Activated CD4-positive, alpha-beta T cell treated with anti-CD3 and anti-CD28 coated beads, Interleukin-2, amount 10 ng/mL, durations not matched to agents 7 days and 5 days (primary cell): ENCODE measurements at places on chromosomes 2 and 18.

DNA sequence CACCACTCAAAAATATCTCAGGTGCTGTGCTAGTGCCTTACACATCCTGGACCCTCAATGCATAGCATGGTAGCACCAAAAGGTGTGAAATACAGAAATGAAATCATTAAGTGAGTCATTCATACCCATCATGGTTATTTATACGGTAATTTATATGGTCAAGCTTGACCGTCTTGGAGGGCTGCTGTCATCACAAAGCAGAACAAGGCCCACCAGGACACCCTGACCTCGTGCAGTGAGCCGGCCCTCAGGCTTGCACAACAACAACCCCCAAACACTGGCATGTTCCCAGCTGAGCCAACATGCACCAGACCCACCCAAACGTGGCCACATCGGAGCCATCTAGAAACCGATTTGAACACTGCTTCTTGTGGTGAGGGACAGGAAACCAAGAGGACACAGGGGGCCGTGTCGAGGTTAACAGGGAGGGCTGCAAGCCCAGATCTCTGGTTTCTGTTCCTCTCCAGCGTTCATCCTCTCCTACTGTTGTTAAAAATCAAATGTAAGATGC, 378.5 kb upstream of the ID2 start:
- peak; percentile 78 for DNase-seq

- no peak for DNase-seq
These were observed 310.1 kb downstream of the EXOC6B start for GRCh38 chr2:72515696-72516095.

- DNase-seq: no peak
These were observed 17.7 kb upstream of the CYP1B1 start for GRCh38 chr2:38093527-38094165.

DNA sequence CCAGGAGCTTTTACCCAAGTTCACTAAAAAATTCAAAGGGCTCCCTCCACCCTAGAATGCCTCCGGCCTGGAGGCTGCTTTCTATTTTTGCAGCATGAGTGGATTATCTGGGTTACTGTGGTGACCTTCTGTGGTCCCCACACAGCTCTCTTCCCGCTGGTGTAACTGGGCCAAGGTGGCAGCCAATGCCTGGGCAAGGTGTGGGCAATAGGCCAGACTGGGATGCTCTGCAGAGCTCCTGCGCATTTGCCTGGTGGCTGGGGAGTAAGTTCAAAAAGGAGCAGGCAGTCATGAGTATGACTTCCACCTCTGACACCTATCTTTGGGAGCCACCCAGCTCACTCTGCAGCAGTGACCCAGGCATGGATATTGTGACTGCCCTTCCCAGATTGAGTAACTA, 130.5 kb upstream of the SPRED2 start:
- DNase-seq: no peak

GRCh38 chr2:180366481-180366880, 359.4 kb upstream of the CWC22 start:
- no peak for DNase-seq

GRCh38 chr18:39840406-39840805, 2114.6 kb upstream of the PIK3C3 start:
- DNase-seq: no peak

DNA sequence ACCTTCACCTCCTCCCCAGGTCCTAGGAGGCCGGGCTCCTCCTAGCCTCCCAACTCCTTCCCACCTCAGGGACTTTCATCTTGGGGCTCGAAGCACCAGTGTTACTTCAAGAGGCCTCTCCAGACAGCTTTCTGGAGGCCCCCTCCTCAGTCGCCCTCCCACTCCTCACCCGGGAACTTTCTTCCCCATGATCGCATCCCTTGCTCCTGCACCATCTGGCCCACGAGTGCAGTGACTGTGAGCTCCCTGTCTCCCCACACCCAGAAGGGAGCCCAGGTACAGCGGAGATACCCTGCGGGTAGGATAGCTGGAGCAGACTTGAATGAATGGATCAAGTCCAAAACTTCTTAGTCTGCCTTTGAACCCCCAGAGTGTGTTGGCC, 6.1 kb downstream of the ERFE start:
- DNase-seq: no peak

DNA sequence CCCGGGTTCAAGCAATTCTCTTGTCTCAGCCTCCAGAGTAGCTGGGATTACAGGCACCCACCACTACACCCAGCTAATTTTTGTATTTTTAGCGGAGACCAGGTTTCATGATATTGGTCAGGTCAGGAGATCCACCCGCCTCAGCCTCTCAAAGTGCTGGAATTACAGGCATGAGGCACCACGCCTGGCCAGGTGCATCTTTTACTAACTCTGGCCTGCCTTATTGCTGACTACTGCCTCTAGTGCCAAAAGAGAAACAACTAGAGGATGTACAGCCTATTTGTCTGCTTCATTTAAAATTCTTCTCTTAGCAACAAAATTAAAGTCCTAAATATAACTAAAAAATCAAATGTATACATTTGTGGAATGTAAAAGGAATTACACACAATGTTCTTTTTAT, 115.4 kb downstream of the BMPR2 start:
- no peak for DNase-seq

DNA sequence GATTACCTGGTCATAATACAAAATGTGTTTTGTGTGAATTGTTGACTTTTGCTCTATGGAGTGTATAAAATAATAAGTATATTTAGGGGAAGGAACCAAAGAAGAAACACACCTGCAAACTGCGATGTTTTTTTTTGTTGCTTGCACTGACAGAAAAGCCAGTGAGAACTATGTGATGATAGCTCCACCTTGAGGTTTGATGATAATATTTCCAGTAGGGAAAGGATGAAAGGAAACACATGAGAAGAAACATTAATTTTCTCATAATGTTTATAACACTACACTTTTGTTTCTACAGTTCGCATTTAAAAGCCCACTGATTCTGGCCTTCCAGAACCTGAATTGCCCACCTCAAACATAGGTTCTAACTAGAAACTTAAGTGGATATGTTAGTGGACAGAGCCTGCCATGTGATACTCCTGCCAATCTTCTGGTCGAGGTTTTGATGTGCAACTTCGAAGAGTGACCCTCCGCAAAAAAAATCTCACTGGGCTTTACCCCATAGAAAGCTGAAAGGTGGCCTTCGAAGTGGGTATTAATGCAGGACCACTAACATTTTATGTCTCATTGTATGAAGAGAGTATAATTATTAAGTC, 476.4 kb upstream of the SPHKAP start:
- DNase-seq: no peak

- no peak for DNase-seq
These were observed 207.3 kb downstream of the HAUS1 start for GRCh38 chr18:46311491-46311890.

GRCh38 chr18:53625997-53626599, 598.4 kb downstream of the MBD2 start:
- no peak for DNase-seq

GRCh38 chr2:177141866-177142265, 70.7 kb upstream of the HNRNPA3 start:
- no peak for DNase-seq

GRCh38 chr2:124162256-124162655, 137.2 kb downstream of the CNTNAP5 start:
- no peak for DNase-seq

GRCh38 chr2:74999468-74999867, 41.0 kb downstream of the POLE4 start:
- no peak for DNase-seq

DNA sequence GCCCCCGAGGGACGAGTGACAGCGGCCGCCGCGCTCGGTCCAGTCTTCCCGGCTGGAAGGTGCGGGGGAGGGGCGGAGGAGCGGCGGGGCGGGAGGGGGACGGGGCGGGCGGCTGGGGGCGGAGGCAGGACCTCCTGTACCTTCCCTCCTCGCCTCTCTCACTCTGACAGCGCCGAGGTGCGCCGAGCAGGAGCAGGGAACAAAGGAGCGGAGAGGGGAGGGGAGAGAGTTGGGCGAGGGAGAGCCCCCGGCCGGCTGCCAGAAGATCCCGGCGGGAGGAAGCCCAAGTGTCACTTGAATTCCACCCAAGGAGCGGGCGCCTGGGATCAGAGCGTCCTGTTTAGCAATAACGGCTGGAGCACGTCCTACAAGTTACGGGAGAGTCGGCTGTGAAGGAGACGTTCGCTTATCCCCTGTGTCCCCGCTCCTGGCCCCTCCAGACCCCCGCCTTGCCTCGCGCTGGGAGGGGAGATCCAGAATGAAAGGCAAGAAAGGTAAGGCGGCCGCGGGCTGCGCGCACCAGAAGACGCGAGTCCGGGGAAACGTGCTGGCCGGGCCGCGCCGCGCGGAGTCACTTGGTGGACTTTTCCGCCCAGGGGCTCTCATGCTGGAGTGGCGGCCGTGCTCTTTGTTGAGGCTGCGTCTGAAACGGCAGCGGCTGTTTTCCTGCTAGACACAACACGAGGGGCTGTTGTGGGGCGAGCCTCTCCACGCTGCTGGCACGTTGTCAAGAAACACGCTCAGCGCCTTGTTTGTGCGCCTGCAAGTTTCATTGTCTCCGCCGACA, at the start of gene TGIF1:
Gene TGIF1 (plus strand): TSS at position 161 of the 787 bp plus-strand sequence. CDS start 318 bp downstream, at position 479.
- DNase-seq: peak; percentile 65

DNA sequence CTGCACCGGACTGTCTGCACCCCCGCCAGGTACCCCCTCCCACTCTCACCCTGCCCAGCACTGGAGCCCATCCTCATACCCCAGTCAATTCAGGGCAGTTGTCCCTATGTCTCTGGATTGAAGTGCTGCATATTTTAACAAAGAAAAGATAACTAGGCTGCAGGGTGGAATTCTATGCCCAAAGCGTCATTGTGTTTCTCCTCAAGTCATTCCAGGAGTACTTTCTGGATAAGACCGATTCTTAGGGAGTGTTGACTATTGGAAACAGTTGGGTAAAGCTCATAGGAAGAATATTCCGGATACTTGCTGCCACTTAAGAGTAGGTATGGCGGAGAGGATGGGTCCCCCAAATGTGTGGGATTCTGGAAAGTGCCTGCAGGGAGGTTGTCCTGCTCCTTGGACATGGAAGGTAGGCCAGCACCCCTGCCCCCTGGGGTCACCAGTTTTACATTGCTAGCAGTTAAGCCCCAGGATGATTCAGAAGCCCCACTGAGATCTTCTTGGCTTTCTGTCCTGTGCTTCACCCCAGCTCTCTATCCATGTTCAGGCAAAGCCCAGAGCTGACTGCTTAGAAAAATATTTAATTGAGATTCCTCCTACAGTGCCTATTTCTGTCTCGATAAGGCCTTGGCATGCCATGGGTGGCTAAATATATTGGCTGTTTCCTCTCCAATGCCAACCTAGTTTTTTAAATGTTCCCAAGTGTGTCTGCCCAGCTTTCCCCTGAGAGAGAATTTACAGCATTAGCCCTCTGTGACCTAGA, 48.2 kb downstream of the RPL37A start:
- no peak for DNase-seq

DNA sequence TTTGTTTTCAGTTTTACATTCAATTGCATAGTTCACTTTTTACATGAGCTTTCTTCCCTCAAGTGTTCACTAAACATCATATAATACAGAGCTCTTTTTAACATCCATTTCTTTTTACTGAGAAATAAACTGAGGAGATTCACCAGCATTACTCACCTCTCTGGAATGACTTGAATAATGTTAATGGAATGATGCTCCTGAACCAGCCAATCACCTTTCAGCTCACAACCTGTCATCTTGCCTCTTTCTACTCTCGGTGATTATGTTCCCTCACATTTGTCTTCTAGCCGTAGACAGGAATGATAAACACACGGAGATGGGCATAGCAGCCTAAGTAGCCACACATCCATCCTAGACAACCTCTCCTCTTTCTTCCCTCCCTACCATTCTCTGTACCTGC, 301.7 kb downstream of the PAX3 start:
- DNase-seq: no peak

DNA sequence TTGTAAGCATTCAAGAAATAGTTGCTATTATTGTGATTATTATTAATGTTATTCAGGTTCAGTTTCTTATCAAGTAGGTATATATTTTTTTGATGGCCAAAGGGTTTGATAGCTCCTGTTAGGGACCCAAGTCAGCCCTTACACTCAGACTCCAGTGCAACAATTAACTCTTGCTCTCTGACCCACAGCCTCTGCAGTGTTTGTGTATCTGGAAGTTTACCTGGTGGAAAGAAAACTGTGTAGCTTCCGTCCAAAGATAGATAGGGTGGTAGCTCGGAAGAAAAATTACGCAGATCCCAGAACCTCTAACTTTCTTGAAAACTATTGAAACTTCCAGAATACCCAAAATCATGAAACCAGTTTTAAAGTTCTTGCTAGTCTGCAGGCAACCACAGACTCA, 58.6 kb upstream of the IGFBP2 start:
- DNase-seq: no peak

DNA sequence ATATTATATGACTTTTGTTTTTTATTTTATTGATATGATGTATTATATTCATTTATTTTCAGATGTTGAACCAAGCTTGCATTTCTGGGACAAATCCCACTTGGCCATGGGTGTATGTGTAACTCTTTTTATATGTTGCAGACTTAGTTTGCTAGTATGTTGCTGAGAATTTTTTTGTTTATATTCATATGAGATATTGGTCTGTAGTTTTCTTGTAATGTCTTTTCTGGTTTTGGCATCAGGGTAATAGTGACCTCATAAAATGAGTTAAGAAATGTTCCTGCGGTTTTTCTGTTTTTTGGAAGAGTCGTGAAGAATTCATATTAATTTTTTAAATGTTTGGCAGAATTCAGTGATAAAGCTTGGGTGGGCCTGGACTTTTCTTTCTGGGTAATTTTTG, 88.7 kb downstream of the ASB1 start:
- DNase-seq: no peak

DNA sequence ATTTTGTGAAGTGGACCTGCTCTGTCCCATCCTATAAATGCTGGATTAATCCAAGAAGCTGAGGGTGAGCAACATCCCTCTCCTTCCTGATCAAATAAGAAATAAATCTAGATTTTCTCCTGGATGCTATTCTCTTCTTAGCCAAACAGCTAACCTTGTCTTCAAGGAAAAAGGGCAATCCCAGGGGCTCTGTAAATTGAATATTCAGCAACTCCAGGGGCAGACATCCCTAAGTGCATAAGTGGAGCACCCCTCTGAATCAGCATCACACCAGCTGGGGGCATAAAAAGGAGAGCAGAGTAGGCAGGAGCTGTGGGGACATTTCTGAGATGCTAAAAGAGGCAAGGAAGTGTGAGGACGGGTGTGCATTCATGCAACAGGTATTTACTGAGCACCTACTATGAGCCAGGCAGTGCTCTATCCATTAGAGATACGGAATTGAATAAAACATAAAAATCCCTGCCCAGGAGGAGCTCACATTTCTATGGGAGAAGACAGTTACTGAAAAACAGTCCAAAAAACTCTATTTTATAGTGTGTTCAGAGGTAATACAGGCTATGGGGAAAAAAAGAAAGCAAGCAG, 2.8 kb upstream of the STEAP3 start:
- no peak for DNase-seq

- no peak for DNase-seq
These were observed 92.7 kb downstream of the USP40 start for GRCh38 chr2:233473878-233474277.

DNA sequence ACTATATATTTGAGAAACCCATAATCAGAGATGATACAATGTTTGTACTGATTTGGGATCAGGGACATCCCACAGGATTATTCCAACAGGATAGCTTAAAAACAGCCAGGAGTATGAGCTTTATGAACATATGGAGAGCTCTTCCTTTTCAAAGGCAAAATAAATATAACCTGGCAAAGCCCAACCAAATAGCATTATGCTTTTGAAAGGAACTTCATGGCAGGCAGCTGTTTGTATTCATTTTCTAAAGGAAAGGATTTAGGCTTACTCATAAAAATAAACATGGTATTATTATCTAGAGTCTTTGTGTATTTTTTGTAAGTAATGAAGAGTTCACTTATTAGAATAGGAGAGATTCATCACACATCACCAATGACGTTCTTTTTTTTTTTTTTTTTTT, 44.4 kb downstream of the CCDC195 start:
- DNase-seq: no peak
